ENCODE measurements at places on chromosomes 4 and X.

- DNase-seq: no peak
Measured at GRCh38 chr4:163493643-163494359, 689 bp upstream of the TMA16 start.

GRCh38 chr4:81421346-81422218 lies 50.1 kb downstream of the RASGEF1B start:
- no peak for DNase-seq

- no peak for DNase-seq
Measured at GRCh38 chr4:173489514-173489913, 40.5 kb downstream of the HAND2 start.

DNA sequence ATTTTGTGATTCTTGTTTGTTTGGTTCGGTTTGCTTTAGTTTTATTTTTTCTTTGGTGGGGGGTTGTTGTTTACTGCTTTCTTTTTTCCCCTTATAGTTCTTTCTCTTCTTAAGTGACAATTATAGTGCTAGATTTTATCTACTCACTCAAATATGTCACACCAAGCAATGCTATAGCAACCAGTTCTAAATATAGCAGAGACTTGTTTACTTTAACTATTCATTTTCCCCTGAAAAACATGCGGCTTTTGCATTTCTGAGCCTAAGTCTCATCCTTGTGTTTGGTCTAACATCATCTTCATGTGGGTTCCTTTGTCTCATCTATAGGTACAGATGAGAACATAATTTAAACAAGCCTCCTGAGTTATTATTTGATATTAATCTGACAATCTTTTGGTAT lies 676.6 kb downstream of the FAT4 start:
- DNase-seq: no peak

- DNase-seq: no peak
Measured at GRCh38 chrX:30483996-30484395, 93.6 kb downstream of the TASL start.
